ENCODE measurements at places on chromosomes 11 and 22. TPM values are rescaled to one million over a fixed set of nuclear protein-coding genes. Genes with fewer than 3 reads are reported as not detected.

The DDI1 gene
- total RNA-seq = not detected

The RFPL2 gene
- total RNA-seq = not detected

The FADD gene
- total RNA-seq = 55.0 TPM

The OVOL1 gene
- not detected for total RNA-seq

The MN1 gene
- 0.45 TPM for total RNA-seq
